OCI-M1 (cell line): ENCODE measurements at places on chromosomes 7 and 10.
A peak's percentile ranks its signal among the peaks of the same experiment; 100 is the strongest.

GRCh38 chr10:48516911-48517310 lies 88.0 kb downstream of the ARHGAP22 start:
- no peak for DNase-seq

DNA sequence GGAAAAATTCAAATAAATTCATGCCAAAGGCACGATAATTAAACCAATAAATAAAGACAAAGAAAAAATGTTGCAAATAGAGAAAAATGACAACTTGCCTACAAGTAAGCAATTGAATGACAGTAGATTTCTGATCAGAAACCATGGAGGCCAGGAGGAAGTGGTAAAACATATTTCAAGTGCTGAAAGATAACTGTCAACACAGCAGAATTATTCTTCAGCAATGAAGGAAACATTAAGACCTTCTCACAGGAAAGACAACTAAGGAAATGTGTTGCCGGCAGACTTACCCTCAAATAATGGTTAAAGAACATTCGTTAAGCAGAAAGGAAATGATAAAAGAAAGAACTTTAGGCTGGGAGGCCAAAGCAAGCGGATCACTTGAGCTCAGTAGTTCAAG lies 30.4 kb downstream of the RUNDC3B start:
- DNase-seq = peak; percentile 48

DNA sequence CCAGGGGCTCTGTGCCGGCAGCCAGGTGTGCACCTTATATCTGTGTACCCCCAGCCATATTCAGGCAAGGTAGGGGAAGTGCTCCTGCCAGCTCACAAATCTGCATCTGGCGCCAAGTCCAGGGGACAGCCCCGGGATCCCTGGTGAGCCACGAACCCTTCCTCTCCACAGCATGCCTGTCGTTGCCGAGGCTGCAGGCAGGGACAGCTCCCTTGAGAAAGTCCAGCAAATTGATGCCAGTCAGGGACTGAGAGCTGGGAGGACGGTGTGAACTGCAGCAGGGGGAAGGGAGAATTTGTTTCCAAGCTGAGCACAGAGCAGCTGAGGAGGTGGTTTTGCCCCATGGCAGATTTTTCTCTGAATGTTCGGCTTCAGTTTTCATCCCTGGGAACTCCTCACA lies 919 bp downstream of the PLA2G12B start:
- DNase-seq = no peak

DNA sequence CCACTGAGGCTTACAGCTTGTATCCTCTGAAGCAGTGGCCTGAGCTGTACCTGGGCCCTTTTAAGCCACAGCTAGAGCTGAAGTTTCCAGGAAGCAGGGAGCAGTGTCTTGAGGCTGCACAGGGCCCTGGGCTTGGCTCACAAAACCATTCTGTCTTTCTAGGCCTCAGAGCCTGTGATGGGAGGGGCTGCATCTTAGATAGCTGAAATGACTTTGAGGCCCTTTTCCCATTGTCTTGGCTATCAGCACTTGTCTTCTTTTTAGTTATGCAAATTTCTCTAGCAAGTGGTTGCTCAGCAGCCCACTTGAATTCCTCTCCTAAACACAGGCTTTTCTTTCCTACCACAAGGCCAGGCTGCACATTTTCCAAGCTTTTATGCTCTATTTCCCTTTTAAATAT lies 864.2 kb downstream of the REEP3 start:
- DNase-seq = no peak

GRCh38 chr10:71606257-71607081 lies 113.1 kb downstream of the C10orf105 start:
- DNase-seq = no peak

DNA sequence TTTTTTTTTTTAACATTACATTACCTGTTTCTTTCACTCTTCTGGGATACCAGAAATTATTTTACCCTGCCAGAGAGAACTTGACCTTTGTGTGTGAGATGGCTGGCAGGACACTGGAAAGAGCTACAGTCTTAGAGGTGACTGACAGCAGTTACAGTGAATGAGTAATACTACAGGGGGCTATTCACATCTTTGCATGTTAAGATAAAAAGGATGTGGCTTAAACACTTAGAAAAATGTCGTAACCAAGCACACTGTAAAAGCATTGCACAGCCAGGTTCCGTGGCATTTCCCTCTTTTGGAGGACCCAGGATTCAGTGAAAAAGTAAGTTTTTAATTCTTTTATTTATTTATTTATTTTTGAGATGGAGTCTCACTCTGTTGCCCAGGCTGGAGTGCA lies 18.8 kb upstream of the TBC1D12 start:
- DNase-seq = no peak

- no peak for DNase-seq
Observed at GRCh38 chr7:69717221-69717620, 118.9 kb downstream of the AUTS2 start.

- DNase-seq = no peak
Observed at GRCh38 chr10:3152566-3152935, 20.0 kb downstream of the PITRM1 start.

GRCh38 chr7:100127866-100128636 lies 1.3 kb downstream of the MBLAC1 start:
- peak; percentile 68 for DNase-seq

DNA sequence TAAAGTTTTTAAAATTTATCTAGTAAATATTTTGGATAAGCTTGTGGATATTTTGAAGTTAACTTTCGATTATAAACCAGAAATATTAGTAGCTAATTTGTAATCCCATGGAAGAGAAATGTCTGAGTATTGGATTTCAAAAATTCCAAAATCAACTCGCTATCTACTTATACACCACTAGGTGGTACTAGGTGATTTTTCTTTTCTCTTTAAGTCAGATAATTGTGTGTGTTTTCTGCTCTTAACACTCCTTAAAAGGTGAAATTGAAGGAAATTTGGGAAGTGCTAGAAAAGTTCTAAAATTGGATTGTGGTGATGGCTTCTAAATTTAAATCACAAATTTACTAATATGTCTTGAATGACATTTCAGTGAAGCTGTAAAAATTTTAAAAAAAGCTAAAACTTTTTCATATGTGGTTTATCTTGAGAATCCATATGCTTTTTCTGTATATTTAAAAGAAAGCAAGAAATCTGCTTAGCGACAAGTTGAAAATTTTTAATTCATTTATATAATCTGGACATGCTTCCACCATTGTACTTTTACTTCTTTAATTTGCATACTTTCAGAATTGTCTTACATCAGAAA lies 90.2 kb downstream of the IPMK start:
- DNase-seq = peak; percentile 68

- DNase-seq = no peak
Observed at GRCh38 chr10:6049031-6049400, 13.2 kb downstream of the IL2RA start.

GRCh38 chr7:38169847-38170246 lies 8.2 kb upstream of the STARD3NL start:
- no peak for DNase-seq

GRCh38 chr7:56099653-56100052 lies 6.6 kb downstream of the CHCHD2 start:
- DNase-seq = no peak

DNA sequence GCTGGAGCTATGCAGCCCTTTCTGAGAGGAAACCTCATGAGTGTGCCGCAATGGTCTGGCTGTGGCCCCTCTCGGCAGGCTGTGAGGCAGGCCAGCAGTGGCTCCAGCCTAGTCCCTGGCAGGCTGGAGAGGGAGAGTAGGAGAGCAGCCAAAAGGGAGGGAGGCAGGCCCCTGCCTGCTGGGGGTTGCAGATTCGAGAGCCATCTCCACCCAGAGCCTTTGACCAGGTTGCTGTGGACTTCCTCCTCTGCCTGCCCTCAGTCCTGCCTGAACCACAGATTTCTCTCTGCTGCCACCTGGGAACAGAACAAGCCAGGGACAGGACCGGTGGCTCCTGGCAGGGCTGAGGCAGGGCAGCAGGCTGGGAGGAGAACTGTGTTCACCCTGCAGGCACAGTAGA lies 13.9 kb downstream of the PAX2 start:
- DNase-seq = no peak

GRCh38 chr7:98224701-98225181 lies 13.5 kb downstream of the BHLHA15 start:
- DNase-seq = no peak

GRCh38 chr10:129932751-129933433 lies 31.2 kb downstream of the EBF3 start:
- DNase-seq = no peak

GRCh38 chr10:119306514-119306951 lies 99.2 kb downstream of the GRK5 start:
- peak; percentile 27 for DNase-seq

GRCh38 chr7:54769203-54769602 lies 10.2 kb upstream of the SEC61G start:
- no peak for DNase-seq
